ENCODE measurements at places on chromosomes 12 and 14.

DNA sequence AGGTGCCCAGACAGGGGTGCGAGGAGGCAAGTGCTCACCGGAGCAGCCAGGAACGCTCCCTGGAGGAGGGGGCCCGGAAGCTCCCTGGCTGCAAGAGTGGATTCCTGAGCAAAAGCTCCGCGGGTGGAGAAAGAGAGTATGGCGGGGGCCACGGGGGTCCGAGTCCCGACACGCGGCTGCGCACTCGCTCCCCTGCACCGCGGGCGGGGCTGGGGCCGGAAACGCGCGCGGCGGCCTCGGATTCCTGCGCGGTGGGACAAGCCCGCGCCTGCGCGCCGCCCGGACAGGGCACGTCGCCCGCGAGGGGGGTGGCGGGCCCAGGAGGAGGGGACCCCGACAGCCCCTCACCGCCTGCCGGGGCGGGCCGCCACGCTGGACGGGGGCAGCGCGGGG is 27.8 kb upstream of the GPR132 start:
- no peak for DNase-seq

- no peak for DNase-seq
Measured at GRCh38 chr12:130227641-130228040, 65.4 kb downstream of the FZD10 start.

DNA sequence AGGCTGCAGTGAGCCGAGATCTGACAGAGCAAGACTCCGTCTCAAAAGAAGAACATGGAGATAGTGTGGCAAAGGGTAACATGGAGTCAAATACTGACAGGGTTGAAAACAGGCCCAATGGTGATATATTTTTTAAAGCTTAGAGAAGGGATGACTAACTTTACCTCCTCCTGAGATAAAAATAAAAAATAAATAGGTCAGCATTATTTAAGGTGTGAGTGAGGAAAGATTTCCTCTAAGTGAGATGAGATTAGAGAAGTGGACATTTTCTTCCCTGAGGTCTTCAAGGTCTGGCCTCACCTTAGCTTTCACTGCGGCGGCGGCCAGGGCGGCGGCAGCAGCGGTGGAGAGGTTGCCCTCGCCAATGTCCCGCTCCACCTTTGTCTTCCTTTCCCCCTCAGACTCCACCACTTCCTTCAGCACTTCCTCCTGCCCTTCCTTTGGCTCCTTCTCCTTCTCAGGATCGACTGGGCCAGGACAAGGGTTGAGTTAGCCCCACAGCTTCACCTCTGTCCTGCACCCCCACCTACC is 11.1 kb downstream of the MYL6 start:
- no peak for DNase-seq

DNA sequence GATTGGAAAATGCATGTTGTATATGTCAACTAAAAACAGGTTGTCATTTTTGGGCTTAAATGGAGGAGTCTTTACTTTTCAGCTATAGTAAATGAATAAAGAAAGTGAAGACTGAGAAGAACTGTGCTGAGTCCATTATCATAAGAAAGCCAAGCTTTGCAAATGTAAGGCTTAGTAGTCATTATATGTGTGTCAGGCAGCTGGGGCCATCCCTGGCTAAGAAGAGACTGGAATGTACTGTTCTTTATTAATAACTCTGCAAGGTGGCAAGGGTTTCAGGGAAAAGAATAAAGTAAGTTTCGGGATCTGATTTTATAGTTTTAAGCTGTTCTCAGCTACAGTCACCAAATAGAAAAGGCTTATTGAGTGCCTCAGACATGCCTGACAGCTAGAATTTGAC is 48.7 kb downstream of the SRGAP1 start:
- DNase-seq = no peak

DNA sequence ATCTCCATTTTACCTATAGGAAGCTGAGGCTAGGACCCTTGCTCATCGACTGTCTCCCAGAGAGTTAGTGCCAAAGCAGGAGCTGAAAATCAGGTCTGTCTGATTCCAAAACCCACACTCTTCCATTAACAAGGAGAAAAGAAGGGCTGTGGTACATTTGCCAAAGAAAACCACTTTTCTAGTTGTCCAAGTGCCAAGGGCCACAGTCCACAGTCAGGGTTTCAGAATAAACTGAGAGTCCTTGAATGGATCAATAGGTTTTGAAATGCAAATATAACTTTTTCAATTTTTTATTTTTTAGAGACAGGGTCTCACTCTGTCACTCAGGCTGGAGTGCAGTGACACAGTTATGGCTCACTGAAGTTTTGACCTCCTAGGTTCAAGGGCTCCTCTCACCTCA is 55.4 kb upstream of the ZFP36L1 start:
- DNase-seq = no peak

- peak; percentile 44 for DNase-seq
Measured at GRCh38 chr14:67987606-67988005, 168.0 kb downstream of the RAD51B start.

DNA sequence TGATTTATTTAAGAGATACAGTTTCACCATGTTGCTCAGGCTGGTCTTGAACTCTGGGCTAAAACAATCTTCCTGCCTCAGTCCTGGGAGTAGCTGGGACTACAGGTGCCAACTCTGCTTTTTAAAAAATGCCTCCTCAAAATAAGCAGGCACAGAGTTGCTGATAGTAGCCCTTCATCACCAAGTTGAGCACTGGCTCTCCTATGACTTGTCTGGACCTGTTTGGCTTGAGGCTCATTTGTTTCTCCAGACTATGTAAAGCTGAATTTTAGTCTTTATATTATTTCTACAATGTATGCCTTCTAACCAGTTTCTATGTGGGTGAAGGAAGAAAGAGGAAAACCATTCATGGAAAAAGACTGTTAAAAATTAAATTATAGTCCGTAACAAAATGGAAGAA is 39.5 kb upstream of the RAD51AP1 start:
- DNase-seq = no peak

DNA sequence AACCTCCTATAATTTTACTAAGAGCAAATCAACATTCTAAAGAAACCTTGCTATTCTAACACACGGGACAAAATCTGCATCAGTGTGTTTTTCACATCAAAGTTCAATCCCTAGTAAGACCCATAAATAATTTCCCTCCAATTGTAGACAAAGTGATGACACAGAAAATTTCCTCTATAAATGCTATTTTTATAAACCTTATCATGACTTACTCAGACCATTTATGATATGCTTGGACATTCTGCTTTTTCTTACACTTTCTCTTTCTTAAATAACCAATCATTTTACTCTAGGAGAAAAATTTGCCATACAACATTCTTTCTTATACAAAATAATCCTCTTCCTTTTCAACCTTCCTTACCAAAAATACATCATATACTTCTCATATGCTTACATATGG is 67.0 kb downstream of the SDR9C7 start:
- DNase-seq = no peak

DNA sequence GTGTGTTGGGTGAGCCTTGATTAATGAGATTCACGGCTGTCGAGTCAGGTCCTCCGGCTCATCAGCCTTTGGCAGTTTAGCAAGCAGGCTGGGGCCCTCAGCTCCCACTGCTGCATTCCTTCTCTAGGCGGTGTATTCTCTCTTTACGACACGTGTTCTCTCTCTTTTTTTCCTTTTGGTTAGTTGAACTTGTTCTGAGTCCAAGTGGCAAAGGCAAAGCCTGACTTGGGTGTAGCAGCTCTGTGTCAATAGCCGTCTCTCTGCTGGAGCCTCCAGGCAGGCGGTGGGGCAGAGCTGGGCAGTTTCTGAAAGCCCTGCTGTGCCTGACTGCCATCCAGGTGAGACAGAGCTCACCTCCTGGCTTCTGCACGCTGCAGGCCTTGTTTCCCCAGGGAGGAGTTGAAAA is 46.6 kb downstream of the SUSD6 start:
- DNase-seq = no peak

DNA sequence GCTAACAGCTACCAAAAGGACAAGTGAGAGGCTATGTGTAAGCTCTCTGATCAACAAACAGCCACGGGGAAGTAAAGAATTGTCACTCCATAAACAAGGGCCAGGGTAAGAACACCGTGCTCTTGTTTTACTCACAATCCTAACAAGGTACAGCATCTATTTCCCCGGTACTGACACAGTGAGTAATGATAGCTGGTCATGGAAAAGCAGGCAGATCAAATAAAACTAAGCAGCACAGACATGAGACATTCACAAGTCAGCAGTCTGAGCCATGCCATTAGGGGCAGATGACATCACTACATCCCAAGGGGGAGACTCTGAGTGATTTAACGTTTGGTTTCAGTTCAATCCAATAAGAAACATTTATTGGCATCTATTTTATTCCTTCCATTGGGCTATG is 54.4 kb downstream of the ARL6IP4 start:
- peak; percentile 47 for DNase-seq

GRCh38 chr14:79544698-79545070 is 666.6 kb downstream of the DIO2 start:
- no peak for DNase-seq

Data from GM04504 (cell line).